ENCODE measurements at places on chromosomes 11 and 22.

- no peak for DNase-seq
Measured at GRCh38 chr11:134655189-134655989, 243.3 kb upstream of the B3GAT1 start.

- no peak for DNase-seq
Measured at GRCh38 chr11:72718101-72718501, 34.1 kb downstream of the ARAP1 start.

- DNase-seq = no peak
Measured at GRCh38 chr11:17479284-17480214, 2.9 kb upstream of the ABCC8 start.

- no peak for DNase-seq
Measured at GRCh38 chr11:62905296-62905695, 15.9 kb downstream of the CHRM1 start.

DNA sequence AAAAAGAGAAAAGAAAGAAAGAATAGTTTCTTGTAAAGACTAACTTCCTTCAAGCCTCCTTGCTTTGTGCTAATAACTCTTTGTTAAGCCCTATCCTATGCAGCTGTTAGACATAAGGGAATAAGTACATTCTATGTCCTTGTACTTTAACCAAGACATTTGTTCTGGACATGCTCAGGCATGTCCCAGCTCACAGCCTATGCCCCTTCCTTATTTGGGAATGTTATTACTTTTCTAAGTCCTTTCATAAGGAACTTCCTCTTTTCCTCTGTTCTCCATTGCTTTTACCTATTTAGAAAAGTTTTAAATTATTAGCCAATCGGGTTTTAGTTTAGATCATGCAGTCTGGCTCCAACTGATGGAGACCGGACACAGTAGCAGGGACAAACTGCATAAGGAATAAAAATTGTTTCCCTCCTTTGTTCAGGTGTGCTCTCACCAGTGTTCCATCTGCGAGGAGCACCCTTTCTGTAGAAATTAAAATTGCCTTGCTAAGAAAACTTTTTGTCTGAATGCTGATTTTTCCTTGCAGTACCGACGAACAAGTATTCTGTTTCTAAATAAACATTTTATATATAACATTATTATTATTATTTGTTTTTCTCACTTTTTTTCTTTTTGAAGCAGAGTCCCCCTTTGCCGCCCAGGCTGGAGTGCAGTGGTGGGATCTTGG lies 21.6 kb upstream of the SPINDOC start:
- DNase-seq = no peak

- DNase-seq = no peak
Measured at GRCh38 chr11:61119055-61119454, 16.8 kb downstream of the CD5 start.

DNA sequence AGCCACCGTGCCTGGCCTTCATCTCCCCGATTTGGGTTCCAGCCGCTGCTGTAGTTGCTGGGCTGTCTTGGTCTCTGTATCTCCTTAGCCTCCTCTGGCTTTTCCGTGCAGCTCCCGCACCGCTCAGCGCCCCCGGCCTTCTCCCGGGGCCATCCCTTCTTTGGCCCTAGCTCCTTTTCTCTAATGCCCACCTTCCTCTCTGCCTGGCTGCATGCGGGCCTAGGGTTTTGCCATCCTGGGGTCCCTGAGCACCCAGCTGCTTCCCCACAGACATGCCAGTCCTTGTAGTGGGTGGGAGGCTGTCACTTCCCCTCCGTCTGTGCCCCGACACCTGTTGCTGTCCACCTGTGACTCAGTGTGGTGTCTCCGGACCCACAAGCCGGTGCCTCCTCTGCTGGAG lies 36.4 kb downstream of the KCNJ4 start:
- DNase-seq = no peak
